ENCODE measurements at places on chromosomes 2 and 18.

DNA sequence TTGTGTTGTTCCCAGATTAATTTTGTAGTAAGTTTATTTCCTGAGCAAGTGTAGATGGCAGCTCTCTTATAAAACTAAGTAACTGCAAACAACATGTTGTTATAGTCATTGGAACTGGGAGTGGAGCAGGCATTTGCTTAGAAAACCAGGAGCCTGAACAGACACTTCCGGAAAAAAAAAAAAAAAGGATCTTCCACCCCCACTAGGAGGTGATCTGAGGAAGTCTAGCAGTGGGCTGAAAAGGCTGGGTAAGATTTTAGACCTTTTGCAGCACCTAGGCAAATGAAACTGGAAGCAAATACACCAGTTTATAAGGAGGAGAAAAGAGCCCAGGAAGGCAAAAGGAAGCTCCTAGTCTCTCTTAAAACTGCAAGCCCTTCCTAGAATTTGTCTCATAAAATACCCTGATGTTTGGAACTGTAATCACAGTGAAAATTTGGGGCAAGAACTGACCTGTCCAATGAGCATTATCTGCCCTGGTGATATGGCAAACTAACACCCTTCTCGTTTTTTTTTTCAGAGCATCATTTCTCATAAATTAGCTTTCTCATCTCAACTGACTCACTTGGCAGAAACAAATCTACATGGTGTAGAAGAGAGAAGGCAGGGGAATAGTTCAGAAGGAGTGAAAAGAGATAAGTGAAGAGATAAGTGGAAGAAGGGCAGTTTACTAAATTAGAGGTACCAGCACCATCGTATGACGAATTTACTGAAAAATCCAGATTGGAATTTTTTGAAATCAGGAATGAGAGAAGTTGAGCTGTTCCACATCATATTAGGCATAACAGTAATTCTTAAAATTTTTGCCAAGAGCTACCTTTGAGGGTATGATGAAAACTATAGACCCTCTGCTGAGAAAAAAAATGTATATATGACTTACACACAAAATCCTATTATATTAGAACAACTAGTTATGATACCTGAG is 4.2 kb upstream of the CCNYL1 start:
- no peaks in the 10 kb centered on the region for H3K27me3 ChIP-seq
- no peaks in the 10 kb centered on the region for H3K36me3 ChIP-seq
- H3K4me3 ChIP-seq, result no peak overlapping the region
- DNase-seq, result no peak
- H3K27ac ChIP-seq, result 0 out of 2 replicates have a peak overlapping the region, but pooled peaks have one; percentile 10

- H3K27me3 ChIP-seq, result no peaks in the 10 kb centered on the region
- no peak for DNase-seq
- no peak overlapping the region for H3K27ac ChIP-seq
- no peak overlapping the region for H3K4me3 ChIP-seq
- no peaks in the 10 kb centered on the region for H3K36me3 ChIP-seq
- no peaks in the 10 kb centered on the region for H3K4me1 ChIP-seq
These were observed 339.7 kb downstream of the RPRM start for GRCh38 chr2:153138651-153139375.

DNA sequence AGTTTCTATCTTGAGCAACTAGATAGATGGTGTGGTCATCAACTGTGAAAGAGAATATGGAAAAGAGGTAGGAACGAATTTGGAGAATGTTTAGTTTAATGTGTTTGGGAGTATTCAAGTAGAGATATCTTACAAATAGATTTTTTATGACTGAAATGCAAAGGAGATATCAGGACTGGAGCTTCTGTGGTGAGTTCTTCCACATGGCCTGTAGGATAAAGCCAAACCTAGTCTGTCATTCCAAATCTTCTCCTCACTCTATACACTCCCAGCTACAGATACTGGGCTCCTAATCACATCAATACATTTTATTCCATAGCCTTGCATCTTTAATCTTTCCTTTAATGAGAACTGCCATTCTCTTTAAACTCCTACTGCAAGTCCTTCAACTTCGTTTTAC is 194.3 kb downstream of the FIGN start:
- no peak for DNase-seq
- no peaks in the 10 kb centered on the region for H3K4me1 ChIP-seq
- H3K27me3 ChIP-seq, result no peaks in the 10 kb centered on the region
- H3K27ac ChIP-seq, result no peak overlapping the region
- H3K4me3 ChIP-seq, result no peak overlapping the region

DNA sequence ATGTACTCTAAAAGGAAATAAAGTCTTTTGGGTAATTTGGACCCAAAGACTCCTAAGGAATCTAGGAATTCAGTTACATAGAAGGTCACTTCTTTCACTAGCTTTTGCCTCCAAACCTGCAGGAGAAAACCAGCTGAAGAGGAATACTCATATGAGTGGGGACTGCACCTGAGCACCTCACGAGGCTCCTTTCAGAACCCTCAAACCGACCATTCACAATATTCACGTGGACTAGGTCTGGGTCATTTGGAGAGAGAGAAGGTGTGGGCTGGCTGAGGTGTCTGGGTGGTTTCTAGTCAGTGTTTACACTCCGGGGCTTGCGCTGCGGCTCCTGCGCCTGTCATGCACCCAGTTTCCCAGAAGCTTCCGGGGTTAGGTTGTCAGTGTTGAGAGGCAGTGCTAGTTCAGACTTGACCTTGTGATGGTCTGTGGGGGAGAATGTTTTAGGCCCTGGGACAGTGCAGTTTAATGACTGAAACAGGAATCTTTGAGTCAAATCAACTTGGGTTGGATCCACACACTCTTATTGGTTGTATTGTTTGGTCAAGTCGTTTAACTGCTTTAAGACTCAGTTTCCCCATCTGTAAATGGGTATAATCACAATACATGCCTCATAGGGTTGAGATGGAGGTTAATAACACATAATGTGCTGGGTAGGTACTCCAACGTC is 78.4 kb downstream of the LIMS1 start:
- H3K27me3 ChIP-seq, result no peaks in the 10 kb centered on the region
- peaks cover 84% of the 10 kb centered on the region for H3K4me1 ChIP-seq
- H3K27ac ChIP-seq, result peak overlapping the region; percentile 97
- DNase-seq, result no peak
- no peak overlapping the region for H3K4me3 ChIP-seq

DNA sequence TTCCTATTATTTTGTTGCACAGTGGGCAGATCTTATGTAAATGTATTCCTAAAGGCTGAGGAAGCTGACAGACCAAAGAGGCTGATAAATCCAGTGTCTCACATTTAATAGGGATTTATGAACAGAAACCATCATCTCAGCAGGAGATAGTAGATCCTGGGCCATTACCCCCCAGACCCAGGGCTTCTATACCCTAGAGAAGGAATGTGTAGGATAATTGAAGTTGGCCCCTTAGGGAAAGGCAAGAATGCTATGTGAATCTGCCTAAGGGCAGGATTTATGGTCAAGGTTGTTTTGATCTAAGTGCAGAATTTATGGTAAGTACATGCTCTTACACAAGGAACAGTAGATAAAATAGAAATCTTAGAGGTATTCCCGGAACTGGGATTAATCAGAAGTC is 29.0 kb downstream of the RPL37A start:
- H3K4me3 ChIP-seq, result no peak overlapping the region
- no peaks in the 10 kb centered on the region for H3K4me1 ChIP-seq
- H3K27me3 ChIP-seq, result no peaks in the 10 kb centered on the region
- no peak for DNase-seq
- H3K36me3 ChIP-seq, result no peaks in the 10 kb centered on the region
- H3K27ac ChIP-seq, result no peak overlapping the region

DNA sequence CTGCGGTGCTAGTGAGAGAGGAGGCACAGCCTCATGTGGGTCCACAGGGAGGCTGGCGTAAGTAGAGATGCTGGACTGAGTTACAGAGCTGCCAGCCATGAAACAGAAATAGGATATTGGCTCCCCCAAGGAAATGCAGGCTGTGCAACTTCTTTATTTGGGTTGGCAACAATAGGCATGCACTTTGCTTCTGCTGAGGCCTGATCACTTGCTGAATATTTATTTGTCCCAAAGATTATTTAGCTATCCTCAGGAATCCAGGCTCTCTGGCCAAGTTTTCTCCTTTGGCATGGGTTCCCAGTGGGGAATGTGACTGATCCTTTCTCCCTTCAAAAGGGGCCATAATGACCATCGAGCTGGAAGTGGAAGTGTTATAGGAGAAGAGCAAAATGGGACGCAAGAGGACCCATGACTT is 60.0 kb downstream of the MAPK4 start:
- no peak for DNase-seq
- no peak overlapping the region for H3K27ac ChIP-seq
- no peak overlapping the region for H3K4me3 ChIP-seq
- no peaks in the 10 kb centered on the region for H3K4me1 ChIP-seq
- peaks cover 6% of the 10 kb centered on the region for H3K27me3 ChIP-seq
- no peaks in the 10 kb centered on the region for H3K36me3 ChIP-seq

DNA sequence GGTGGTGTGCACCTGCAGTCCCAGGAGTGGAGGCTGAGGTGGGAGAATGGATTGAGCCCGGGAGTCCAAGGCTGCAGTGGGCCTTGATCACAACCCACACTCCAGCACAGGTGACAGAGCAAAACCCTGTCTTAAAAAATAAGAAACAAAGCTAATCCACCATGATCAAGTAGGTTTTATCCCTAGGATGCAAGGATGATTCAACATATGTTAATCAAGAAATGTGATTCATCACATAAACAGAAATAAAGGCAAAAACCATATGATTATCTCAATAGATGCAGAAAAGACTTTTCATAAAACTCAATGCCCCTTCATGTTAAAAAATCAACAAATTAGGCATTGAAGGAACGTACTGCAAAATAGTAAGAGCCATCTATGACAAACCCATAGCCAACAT is 58.1 kb downstream of the CCBE1 start:
- no peaks in the 10 kb centered on the region for H3K4me1 ChIP-seq
- H3K27me3 ChIP-seq, result no peaks in the 10 kb centered on the region
- H3K36me3 ChIP-seq, result no peaks in the 10 kb centered on the region
- no peak overlapping the region for H3K27ac ChIP-seq
- H3K4me3 ChIP-seq, result no peak overlapping the region

GRCh38 chr18:26458526-26459232 is 89.7 kb downstream of the KCTD1 start:
- no peaks in the 10 kb centered on the region for H3K36me3 ChIP-seq
- no peaks in the 10 kb centered on the region for H3K27me3 ChIP-seq
- no peak overlapping the region for H3K27ac ChIP-seq
- H3K4me3 ChIP-seq, result no peak overlapping the region
- DNase-seq, result no peak

- H3K4me3 ChIP-seq, result no peak overlapping the region
- H3K36me3 ChIP-seq, result no peaks in the 10 kb centered on the region
- no peaks in the 10 kb centered on the region for H3K27me3 ChIP-seq
- no peak for DNase-seq
- no peaks in the 10 kb centered on the region for H3K4me1 ChIP-seq
These were observed 188.7 kb upstream of the APCDD1 start for GRCh38 chr18:10265560-10266333.

DNA sequence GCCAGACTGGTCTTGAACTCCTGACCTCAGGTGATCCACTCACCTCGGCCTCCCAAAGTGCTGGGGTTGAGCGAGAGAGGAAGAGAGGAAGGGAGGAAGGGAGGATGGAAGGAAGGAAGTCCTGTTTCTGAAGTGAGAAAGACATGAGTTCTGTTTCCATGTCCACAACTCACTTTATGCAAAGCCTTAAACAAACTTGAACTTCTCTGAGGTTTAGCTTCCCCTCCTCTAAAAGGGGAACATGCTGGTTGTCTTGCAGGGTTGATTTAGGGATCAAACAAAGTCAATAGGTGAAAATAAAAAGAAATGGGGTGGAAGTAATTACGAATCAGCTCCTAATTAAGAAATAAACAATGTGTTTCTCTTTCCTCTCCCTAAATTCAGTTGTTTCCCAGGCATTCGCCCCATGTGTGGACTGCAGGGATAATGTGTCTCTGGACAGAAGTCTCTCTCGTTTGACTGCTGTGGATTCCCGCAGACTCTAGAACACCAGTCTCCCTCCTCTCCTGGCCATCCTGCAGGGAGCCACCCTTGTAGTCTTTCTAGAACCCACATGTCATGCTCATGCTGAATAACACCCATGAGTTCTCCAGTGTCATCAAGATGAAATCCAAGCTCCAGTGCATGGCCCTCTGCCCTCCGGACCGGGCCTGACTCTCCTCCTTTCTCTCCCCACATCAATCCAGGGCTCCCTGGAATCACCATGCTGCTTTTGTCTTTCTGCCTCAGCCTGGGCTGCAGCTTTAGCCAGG is 229.3 kb upstream of the TRIB2 start:
- no peak overlapping the region for H3K27ac ChIP-seq
- no peaks in the 10 kb centered on the region for H3K36me3 ChIP-seq
- 0 out of 2 replicates have a peak, but pooled peaks cover 4% of the 10 kb centered on the region for H3K4me1 ChIP-seq
- no peak for DNase-seq
- no peak overlapping the region for H3K4me3 ChIP-seq

DNA sequence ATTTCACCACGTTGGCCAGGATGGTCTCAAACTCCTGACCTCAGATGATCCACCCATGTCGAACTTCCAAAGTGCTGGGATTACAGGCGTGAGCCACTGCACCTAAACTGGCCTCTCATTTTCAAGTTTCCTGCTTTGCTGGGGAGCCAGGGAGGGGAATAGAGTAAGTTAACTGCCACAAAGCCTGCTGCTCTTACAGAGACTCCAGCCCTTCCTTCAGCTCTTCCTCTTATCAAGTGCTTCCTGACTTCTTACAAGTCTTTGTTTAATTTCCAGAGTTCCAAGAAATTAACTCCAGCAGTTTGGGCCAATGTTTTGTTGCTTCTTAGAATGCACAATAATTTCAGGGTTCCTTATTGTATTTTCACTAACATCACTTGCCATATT is 24.3 kb upstream of the UBE2F start:
- H3K4me3 ChIP-seq, result no peak overlapping the region
- no peaks in the 10 kb centered on the region for H3K27me3 ChIP-seq
- no peak overlapping the region for H3K27ac ChIP-seq
- no peaks in the 10 kb centered on the region for H3K4me1 ChIP-seq
- H3K36me3 ChIP-seq, result no peaks in the 10 kb centered on the region

- no peak for DNase-seq
- no peaks in the 10 kb centered on the region for H3K36me3 ChIP-seq
- no peak overlapping the region for H3K27ac ChIP-seq
- H3K4me3 ChIP-seq, result no peak overlapping the region
These were observed 36.6 kb upstream of the PPP1R1C start for GRCh38 chr2:181949047-181949446.

DNA sequence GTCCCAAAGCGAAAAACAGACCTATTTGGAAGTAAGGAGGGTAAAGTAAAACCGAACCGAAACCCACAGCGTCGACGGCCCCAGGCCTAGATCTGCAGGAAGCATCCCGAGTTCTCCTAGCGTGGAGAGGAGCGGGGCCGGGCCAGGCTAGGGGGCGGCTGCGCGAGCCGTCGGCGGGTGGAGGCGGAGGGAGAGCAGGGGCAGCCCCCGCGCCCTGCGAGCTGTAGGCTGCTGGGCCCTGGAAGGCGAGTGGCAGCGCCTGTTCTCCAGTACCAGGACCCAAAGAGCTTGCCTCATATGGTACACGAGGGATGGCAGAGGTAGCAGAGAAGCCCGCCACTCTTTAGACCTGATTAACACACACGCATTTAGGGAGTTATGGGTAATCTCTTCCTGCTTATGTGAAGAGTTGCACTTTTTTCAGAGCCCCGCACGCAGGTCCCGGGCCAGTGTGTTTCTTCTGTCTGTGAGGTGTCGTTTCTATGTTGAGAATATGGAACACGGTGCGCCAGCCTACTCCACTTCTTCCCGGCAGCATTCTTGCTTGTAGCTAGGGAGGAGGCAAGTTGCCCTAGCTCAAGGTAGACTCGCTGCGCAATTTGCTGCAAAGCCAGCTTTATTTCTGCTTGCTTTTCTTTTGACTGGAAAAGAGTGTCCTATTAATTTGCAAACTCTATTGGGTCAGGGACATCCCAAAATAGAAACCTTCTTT is 71.1 kb downstream of the ARHGEF33 start:
- DNase-seq, result no peak
- no peaks in the 10 kb centered on the region for H3K36me3 ChIP-seq
- H3K4me1 ChIP-seq, result no peaks in the 10 kb centered on the region
- peaks cover 3% of the 10 kb centered on the region for H3K27me3 ChIP-seq

GRCh38 chr18:43855376-43855775 is 578.1 kb upstream of the SYT4 start:
- H3K4me1 ChIP-seq, result no peaks in the 10 kb centered on the region
- no peaks in the 10 kb centered on the region for H3K27me3 ChIP-seq
- no peaks in the 10 kb centered on the region for H3K36me3 ChIP-seq
